ENCODE measurements at places on chromosomes 16 and 17.

DNA sequence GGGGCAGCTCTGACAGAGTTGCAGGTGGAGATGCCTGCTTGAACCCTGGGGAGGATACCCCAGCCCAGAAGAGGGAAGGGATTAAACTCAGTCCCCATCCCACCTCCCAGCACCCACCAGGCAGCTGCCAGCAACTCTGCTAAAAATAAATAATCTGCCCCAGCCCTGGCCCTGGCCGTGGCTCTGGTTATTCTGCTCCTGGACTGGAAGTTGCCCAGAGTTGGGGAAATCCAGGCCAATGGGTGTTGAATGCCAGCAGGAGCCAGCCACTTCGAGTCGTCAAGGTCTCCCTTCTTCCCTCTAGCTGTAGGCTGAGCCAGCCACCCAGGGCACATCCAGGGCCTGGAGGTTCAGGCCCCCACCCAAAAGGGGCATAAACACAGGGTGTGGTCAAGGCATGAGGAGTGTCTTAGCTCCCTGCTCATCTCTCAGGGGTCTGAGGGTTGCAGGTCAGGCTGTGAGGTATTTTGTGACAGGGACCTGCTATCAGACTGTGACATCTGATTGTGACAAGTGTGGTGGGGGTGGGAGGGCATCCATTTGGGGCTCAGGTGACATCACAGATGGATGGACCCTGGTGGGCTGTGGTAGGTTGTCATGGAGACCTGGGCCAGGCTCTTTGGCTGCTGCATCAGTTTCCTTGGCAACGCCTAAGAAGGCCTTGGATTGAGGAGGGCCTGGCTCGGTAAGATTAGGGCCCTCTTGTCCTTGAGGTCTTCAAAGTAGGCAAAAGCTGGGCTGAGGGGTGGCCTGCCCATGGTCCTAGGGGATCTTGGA is 1.0 kb upstream of the RRAD start:
- no peak for DNase-seq

DNA sequence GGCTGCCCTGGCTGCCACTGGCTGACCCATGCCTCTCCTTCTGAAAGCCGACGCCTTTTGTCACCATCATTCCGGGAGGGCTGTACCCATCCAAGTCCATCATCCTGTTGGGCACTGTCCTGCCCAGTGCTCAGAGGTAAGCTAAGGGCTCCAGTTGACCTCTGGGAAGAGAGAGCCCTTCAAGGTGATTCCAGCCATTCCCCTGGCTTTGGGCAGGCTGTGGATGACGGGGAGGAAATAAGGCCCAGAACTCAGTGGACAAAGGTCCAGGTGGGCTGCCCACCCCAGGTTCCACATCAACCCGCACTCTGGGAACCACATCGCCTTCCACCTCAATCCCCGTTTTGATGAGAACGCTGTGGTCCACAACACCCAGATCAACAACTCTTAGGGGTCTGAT is 45.8 kb downstream of the NOS2 start:
- no peak for DNase-seq

- no peak for DNase-seq
Measured at GRCh38 chr16:78871241-78871640, 729.3 kb downstream of the MAF start.

- no peak for DNase-seq
Measured at GRCh38 chr17:77644181-77645071, 314.1 kb upstream of the TNRC6C start.

GRCh38 chr17:65593855-65594845 is 32.7 kb upstream of the AXIN2 start:
- no peak for DNase-seq

DNA sequence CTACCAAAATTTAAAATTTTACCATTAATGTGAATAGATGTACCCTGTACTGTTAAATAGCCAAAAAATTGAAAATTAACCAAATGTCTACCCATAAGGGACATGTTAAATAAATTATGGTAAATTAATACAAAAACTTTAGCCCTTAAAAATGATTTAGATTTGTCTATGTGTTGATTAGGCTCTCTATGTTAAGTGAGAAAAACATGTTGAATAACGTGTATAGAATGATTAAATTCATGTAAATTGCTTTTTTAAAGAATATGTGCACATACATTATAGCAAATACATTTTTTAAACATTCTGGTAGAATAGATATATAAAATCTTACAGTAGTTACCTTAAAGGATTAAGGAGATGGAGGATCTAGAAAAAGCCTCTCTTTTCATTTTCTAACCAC is 59.5 kb downstream of the BRIP1 start:
- DNase-seq, result no peak

- DNase-seq, result no peak
Measured at GRCh38 chr17:6476810-6477179, 32.5 kb downstream of the PIMREG start.

GRCh38 chr17:39595294-39595693 is 12.4 kb downstream of the NEUROD2 start:
- DNase-seq, result no peak

DNA sequence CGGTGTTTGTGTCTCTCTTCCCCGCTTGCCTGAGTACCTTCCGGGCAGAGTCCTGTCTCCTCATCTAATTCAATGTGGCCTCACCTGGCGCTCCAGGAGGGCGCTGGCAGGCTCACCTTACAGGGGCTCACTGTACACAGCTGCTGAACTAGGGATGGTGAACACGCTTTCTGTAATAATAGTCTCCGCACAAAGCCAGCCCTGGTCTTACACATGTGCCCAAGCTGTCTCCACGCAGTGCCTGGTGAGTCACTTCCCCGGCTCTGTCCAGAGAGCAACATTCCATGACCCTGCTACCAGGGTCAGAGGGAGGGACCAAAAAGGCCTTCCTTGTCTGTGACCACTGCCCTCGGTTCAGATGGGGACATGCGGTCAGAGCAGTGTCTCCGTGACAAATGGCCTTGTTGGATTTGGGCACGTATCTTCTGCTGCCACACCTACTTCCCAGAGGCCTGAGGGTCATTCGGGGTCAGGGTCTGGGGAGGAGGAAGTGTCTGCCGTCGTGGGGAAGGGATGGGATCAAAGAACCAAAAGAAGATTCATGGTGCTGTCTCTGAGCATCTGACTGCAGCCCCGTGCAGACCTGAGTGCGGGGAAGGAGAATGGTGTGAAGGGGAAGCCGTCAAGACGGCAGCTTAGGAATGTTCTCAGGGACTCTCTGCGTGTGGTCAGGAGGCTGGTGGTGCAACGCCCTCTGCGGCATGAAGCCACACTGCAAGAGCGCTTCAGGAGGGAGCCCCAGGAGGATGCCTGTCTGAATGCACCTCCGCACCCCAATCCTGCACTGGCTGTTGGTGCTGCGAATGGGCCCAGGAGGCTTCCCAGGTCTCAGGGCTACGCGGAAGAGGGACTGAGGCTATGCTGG is 68.8 kb downstream of the IL21R start:
- DNase-seq, result no peak

- no peak for DNase-seq
Measured at GRCh38 chr17:72400863-72401262, 280.0 kb downstream of the SOX9 start.

- no peak for DNase-seq
Measured at GRCh38 chr17:76161619-76162266, 20.7 kb upstream of the FOXJ1 start.

GRCh38 chr16:2816751-2817339 is at the start of gene PRSS21:
PRSS21 (plus strand) TSS chr16:2817237; CDS start chr16:2817269, 32 bp downstream.
- no peak for DNase-seq

GRCh38 chr17:57514614-57515013 is 230.5 kb downstream of the CCDC182 start:
- DNase-seq, result no peak

- no peak for DNase-seq
Measured at GRCh38 chr17:21078016-21078780, 35.4 kb upstream of the USP22 start.

GRCh38 chr17:81035521-81036196 is 708 bp downstream of the BAIAP2 start:
- no peak for DNase-seq

DNA sequence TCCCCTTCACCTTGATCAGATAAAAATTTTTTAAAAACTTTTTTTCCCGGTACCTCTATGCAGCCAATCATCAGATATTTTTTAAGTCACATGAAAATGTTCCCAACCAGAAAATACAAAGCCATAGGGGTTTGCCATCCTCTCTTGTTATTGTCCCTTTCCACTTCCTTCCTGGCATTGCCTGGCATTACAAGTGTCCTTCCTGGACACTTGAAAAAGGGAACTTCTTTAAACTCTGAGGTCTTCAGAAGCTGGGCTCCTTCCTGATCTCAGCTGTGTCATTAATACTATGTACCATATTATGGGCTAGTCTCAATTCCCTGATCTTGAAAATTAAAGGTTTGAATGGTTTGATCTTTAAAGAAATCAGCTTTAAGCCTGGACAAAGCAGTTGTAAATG is 64.9 kb downstream of the TEX14 start:
- no peak for DNase-seq

GRCh38 chr17:39887078-39887477 is 19.1 kb downstream of the ZPBP2 start:
- no peak for DNase-seq
